Left colon (tissue), 2 donors: ENCODE measurements at places on chromosomes 4 and X. TPM values are rescaled to one million over a fixed set of nuclear protein-coding genes. Genes with fewer than 3 reads are reported as not detected.

Gene P2RY8
- total RNA-seq, result 0.43 TPM

Gene CFAP47
- not detected for total RNA-seq

Gene UGT2B15
- total RNA-seq, result 42.9 TPM

Gene RAB39B
- 0.09 TPM for total RNA-seq

Gene SHROOM2
- total RNA-seq, result 10.1 TPM
